NCI-H524 treated with DMSO at 0.1 percent for 48 hours (cell line): ENCODE measurements at places on chromosomes 4 and X.

GRCh38 chr4:159460371-159460770 is 357.5 kb downstream of the RAPGEF2 start:
- DNase-seq, result no peak

DNA sequence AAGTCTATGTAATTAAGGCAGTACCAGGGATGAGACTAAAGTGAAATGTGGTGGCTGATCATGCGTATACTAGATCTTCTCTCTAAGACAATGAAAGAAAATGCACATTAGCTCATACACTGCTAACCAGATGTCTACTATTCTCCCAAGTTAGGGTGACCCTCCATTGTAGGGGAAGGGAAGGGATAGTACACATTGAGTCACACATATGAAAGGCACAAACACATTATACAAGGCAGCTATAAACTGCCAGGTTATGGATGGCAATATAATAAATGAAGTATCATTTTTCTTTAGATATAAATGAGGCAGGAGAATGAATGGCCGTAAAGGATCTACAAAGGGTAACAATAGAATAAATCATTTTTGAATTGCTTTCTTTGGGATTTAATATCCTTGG is 4.5 kb downstream of the SHROOM3 start:
- DNase-seq, result no peak

DNA sequence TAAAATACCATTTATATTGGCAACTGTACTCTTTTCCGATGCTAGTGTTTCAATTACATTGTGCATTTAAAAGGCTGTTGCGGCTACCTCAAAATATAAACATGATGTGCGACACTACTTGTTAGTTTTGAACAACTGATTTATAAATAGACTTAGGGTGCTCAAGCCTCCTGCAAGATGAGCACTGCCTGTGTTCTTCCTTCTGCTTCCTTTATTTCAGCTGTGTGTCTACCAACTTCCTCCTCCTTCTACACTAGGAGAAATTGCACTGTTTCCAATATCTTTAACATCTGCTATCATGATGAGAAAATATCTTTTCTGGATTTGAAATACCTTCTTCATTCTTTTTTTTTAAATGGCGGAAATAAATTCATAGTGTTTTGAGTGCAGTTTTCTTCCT is 24.0 kb downstream of the TET2 start:
- no peak for DNase-seq

- DNase-seq, result no peak
Measured at GRCh38 chr4:185726931-185727330, 85.1 kb downstream of the SORBS2 start.

DNA sequence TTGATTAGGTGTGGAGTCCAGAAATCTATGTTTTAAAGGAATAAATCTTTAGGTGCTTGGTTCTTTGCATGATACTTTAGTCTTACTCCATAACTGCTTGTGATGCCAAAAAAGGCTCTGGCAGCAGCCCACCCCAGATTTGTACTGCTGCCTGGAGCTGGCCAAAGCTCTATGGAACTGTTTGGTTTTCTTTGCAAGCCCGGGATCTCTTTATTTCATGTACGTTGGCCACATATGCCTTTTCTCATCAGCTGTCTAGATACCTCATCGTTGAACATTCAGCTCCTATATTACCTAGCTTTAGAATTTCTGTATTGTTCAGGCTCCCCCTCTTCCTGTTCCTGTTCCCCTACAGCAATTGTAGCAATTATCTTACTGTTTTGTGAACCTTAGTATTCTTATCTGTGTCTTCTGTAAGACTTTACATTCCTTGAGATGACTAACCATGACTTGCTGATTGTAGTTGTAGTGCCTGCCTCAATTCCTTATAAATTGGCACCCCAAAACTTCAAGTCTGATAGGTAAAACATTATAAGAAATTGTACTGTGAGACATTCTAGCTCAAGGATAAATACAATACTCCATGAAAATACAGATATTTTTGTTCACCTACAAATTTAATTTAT is 199.4 kb upstream of the GPRIN3 start:
- no peak for DNase-seq

GRCh38 chrX:149124526-149125108 is 380.5 kb downstream of the IDS start:
- DNase-seq, result no peak
